ENCODE measurements at places on chromosomes 6 and 20.
A peak's percentile ranks its signal among the peaks of the same experiment; 100 is the strongest.

GRCh38 chr6:125002406-125002741 lies 40.1 kb downstream of the RNF217 start:
- DNase-seq: no peak

GRCh38 chr6:148105695-148106094 lies 236.9 kb upstream of the SASH1 start:
- DNase-seq: no peak

GRCh38 chr20:40689100-40689942 lies at the start of gene MAFB:
Gene MAFB (minus strand): TSS chr20:40689236. CDS start chr20:40688850, 386 bp downstream.
- DNase-seq: peak; percentile 97

DNA sequence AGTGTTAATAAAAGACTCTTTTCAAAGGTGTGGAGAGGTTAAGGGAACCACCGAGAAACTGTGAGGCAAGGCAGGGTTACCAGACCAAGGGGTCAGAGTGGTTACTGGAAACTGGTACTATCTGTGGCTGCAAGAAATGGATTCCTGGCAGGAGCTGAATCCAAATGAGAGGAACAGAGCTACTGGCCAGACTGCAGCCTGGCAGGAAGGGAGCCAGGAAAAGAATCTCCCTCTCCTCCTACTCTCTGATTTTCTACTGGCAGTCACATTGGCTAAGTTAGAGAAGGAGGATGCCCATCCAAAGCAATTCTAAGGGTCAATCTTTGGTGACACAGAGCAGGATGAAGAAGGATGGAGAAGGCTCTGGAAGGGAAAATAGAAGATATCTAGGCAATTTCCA lies 211.5 kb downstream of the GRM1 start:
- no peak for DNase-seq

- no peak for DNase-seq
These were observed 799.5 kb downstream of the QKI start for GRCh38 chr6:164214066-164214465.

GRCh38 chr6:152318278-152318677 lies 318.9 kb downstream of the SYNE1 start:
- no peak for DNase-seq

DNA sequence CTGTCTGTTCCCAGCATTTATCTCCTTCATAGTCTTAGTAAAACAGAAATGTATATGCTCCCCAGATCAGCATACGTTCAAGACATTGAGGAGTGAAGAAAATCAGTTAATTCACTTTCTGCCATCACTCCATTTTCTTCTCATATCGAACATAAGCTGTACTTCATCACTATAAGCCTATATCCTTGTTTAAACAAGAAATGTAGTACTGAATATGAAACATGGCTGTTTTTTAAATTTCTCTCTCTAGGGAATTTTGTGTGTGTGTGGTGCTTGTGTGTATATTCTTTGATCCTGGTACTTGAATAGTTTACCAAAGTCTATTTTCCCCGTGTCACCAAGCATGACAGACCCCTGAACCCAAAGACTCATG lies 107.1 kb downstream of the HFE start:
- no peak for DNase-seq

DNA sequence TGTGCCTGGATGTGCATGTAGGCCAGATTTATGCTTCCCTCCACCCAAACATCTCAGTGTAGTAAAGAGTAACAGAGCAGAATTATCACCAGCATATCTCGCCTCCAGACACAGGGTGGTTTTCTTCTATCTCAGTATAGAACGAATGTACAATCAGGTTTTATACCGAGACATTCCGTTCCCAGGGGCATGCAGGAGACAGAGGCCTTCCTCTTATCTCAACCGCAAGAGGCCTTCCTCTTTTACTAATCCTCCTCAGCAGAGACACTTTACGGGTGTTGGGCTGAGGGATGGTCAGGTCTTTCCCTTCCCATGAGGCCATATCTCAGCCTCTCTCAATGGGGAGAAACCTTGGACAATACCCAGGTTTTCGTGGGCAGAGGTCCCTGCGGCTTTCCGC lies 36.4 kb upstream of the MC3R start:
- no peak for DNase-seq

GRCh38 chr6:81981812-81982211 lies 229.3 kb upstream of the TENT5A start:
- DNase-seq: no peak

GRCh38 chr20:39142407-39143096 lies 180.4 kb downstream of the DHX35 start:
- DNase-seq: no peak

DNA sequence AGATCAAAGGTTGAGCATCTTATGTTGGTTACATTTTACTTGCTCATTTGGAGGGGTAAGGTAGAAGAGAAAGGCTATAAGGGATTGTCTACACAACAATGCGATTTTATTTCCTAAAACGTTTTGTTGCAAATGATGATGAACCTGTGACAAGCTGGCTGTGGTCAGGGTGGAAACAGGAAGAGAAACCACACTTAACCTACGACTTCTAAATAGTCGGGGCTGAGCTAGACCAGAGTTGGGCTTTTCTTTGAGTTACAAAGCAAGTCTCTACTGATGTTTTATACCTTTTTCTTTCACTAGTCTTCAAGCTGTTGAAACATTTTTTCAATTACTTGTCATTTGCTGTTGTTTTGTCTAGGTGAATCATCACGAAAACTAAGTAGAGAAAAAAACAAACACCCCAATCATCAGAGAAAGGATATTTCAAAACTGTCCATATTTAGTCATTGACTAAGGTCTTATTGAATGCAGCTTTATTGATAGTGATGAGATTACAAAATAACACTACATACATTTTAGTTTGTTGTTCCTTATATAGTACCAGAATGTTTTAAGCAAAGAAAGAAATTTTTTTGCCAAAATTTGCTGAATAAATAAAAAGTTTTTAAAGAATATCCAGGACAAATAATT lies 18.0 kb downstream of the KLHL31 start:
- no peak for DNase-seq

DNA sequence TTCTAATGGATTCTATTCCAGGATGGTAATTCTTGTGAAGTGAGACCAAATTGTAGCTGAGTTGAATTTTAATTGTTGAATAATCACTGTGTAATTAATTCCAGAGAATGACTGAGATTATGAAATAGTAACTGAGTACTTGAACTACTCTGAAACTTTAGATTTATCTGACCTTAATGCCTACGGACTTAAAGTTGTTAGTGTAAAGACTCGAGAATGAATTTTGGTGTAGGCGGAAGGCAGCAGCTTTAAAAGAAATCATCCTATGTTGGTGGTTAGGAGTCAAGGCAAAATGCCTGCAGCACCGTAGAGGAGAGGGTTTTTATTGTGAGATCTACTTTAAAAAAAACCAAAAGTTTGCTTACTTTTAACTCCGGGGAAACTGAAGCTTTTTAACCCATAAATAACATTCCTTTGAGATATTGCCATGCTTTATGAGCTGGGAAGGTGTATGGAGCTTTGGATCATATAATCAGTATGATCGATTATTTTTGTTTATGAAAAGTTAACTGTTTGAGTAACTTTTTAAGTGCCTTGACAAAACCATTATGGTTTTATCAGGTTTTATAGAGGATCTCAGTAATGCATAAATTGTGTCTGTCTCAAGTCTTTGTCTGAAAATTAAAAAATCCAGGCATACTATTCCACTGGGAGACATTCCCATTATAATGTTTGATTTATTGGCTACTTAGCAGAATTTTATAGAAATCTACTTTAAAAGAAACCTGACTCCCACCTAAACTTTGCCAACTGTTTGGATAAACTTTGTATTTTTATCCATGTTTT lies 46.1 kb downstream of the MYO6 start:
- DNase-seq: no peak

GRCh38 chr20:9550871-9551270 lies 36.5 kb downstream of the LAMP5 start:
- DNase-seq: no peak

GRCh38 chr20:61976263-61976643 lies 89.4 kb downstream of the TAF4 start:
- DNase-seq: no peak

- no peak for DNase-seq
These were observed 8.5 kb downstream of the ACSS1 start for GRCh38 chr20:25049261-25050060.

- DNase-seq: no peak
These were observed 628.2 kb downstream of the COL12A1 start for GRCh38 chr6:74577619-74578018.
